ENCODE measurements at places on chromosomes 5 and 9. TPM values are rescaled to one million over a fixed set of nuclear protein-coding genes. Genes with fewer than 3 reads are reported as not detected.
A peak's percentile ranks its signal among the peaks of the same experiment; 100 is the strongest.

Gene LRRC70
- total RNA-seq, result 1.0 TPM

Gene ACOT12
- not detected for total RNA-seq

Gene CLIC3
- 1.1 TPM for total RNA-seq

Gene FYB1
- 4.7 TPM for total RNA-seq

Gene ROPN1L
- not detected for total RNA-seq

GRCh38 chr5:139561655-139562451, 714 bp downstream of the UBE2D2 start:
- DNase-seq, result peak; percentile 80

DNA sequence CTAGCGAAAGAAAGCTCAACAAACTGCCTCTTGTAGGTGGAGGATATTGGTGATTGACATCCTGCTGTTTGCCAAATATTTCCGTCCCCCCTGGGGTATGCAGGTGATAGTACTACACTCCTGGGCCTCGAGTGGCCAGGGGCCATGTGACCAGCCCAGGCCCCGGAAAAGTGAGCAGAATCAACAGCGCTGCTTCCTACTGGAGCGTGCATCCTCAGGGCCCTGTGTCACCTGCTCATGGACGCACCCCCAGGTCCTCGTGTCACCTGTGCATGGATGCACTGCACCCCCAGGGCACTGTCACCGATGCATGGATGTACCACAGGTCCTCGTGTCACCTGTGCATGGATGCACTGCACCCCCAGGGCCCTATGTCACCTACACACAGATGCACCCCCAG, 43.8 kb downstream of the ADAMTS16 start:
- no peak for DNase-seq

DNA sequence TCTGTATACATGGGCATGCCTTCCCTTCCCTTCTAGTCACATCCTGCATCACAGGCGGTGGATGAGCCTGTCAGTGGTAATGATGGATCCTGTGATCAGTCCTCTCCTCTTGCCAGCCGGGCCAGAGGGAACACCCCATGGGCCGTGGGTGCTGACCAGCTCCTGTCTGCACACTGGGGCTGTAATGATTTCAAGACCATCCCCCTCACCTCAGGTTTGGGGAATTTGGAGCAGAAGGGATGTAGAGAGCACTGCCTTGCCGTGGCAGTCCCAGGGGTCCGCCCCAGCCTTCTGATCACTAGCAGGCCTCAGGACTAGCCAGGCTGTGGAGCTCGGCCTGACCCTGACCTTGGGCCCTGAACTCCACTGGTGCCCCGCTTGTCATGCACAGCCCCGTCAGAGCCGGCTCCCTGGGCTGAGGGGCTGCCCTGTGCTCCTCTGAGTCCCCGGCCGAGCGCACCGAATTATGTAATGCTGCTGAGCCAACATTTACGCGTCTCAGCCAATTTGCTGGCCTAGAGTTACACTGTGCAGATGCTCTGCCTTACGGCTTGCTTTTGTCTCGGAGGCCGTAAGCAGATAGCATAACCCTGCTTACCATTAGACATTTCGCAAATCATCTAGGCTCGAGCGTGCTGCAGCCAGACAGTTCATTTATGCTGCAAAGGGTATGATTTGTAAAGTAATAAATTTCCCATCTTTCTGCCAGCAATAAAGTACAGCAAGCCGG, 155.3 kb downstream of the MACROH2A1 start:
- no peak for DNase-seq

DNA sequence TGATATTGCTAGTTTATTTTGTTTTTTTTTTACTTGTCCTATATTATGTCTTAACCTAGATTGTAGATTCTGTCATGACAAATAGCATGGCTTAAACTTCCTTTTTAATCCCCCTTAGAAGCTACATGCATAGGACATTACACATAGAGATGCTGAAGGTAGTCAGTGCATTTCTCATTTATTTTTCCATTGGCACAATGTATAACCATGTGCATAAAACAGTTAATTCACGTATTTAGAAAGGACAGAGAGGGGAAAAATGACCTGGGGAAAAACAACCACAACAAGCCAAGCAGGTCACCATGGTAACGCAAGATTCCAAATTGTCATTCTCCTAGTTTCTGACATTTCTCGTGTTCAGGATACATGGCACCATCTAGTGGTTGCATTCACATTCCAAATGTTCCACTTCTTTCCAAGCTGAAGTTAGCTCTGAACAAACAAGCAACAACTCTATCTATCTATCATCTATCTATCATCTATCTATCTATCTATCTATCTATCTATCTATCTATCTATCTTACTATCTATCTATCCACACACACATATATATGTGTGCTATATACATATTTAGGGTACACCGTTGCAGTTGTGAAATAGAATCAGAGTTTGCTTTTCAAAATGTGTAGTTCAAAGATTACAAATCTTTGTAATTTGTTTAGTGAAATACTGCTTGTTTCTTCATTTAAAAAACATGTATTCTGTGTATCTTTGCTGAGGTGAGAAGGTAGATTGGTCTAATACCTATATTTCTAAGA, 487.2 kb upstream of the ST8SIA4 start:
- DNase-seq, result no peak

DNA sequence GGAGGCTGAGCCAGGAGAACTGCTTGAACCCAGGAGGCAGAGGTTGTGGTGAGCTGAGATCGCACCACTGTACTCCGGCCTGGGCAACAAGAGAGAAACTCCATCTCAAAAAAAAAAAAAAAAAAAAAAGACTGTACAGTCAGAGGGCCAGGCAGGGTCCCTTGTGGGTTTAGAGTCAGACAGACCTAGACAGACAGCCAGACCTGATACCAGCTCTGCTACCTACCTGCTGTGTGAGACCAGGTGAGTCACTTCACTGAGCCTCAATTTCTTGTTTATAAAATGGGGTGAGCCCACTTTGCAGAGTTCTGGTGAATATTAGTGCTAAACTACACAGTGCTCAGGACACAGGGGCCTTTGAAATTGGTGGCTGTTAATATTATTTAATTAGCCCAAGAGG, 19.7 kb downstream of the TRIM14 start:
- DNase-seq, result no peak

- peak; percentile 74 for DNase-seq
These were observed 60.5 kb upstream of the ANKRD33B start for GRCh38 chr5:10503321-10503720.

- DNase-seq, result no peak
These were observed 32.2 kb downstream of the OTP start for GRCh38 chr5:77606279-77606678.

DNA sequence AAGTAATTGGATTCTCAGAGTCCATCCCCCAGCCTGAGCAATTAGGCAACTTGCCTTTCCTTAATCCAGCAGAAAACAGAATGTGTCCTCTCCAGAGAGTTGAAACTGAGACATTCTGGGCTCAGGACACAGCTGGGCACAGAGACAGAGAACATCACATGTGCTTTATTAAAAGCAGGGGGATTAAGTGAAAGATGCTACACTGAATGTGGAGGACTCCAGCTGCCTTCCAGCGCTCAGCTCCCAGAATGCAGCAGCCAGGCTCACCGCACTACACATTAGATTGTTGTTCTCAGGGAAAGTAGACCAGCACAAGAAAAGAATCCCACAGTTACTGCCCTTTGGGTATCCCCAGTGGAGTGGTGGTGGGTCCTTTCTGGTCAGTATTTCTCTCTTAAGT, 141.6 kb upstream of the IL12B start:
- no peak for DNase-seq

GRCh38 chr9:84277646-84278045, 62.9 kb downstream of the SLC28A3 start:
- DNase-seq, result no peak

- peak; percentile 95 for DNase-seq
These were observed 2.2 kb upstream of the CCDC125 start for GRCh38 chr5:69334793-69335268.
